Amygdala (tissue), 56 donors: ENCODE measurements at places on chromosomes 6 and 20.

DNA sequence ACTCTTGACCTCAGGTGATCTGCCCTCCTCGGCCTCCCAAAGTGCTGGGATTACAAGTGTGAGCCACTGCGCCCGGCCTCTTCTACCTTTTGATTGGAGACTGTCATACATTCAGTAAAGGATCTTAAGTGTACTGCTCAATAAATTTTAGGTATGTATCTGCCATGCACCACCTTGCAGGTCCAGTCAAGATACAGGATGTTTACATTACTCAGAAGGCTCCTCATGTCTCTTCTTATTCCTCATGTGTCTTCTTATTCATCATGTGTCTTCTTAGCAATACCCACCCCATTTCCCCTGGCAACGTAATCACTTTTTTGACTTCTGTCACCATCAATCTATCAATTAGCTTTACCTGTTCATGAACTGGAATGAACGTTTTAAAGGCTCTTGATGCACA, 7.9 kb downstream of the MEA1 start:
- DNase-seq, result no peak

GRCh38 chr6:46044881-46045617, 29.4 kb upstream of the CLIC5 start:
- DNase-seq, result no peak

DNA sequence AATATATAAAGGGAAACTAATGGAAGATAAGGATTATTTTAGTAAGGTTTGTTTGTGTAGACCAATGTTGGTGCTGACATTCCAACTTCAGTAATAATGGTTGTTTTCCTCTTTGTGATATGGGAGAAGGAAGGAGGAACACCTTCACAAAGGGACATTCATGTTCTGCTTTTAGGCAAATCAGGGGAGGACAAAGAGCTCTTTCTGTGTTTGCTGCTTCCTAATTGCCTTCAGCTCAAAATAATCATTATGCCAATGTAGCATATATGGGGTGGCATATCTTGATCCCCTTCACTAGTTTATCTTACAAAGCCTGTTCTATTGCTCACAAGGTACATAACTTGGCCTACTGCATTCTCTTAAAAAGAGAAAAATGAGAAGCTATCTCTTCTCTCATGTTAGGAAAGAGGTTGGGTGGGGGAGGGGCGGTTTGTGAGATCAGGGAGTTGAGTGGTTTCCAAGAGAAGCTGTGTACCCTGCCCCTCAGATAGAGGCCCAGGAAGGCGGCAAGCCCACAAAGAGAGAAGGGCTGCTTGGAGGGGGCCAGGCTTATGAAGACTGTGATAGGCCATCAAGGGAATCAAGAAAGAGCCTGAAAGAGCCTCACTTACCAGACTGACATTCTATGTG, 4.7 kb upstream of the ADGRG6 start:
- DNase-seq, result no peak

DNA sequence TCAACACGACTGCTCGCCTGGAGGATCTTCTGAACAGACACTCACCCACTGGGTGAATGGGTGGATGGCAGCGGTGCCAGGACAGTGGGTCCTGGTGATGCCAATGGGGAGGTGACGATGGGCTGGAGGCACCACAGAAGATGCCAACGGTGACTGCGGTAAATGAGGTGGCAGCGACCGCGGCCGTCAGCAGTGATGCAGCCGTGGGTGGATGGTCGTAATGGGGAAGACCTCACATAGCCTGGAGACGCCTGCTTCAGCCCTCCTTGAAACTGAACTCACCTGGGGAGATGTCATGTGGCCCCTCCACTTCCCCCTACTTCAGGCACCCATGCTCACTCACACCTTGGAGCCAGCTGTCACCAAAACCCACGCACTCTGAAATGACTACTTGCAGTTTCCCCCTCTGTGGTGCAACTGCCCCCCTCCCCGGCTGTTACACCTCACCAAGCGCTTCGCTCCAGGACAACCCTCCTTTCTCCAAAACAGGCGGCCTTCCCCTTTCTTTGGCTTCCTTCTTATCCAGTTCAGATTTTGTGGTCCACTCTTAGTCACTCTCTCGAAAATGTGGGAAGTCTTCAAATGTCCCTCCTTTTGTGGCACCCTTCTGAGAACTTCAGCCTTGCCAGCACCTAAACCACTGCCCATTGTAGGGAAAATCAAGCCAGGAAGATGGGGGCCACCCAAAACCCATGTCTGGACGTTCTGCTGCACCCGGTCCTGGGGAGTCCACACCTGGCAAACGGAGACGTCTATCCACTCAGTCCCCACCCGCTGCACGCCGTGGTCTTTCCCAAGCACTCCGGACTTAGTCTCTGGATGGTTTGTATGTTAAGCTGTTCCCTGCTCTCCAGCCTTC, 10.4 kb upstream of the ABHD16B start:
- DNase-seq, result no peak

GRCh38 chr20:50350510-50351249, 159.5 kb upstream of the PTPN1 start:
- no peak for DNase-seq

- DNase-seq, result no peak
Observed at GRCh38 chr6:105272786-105273185, 93.0 kb upstream of the POPDC3 start.

DNA sequence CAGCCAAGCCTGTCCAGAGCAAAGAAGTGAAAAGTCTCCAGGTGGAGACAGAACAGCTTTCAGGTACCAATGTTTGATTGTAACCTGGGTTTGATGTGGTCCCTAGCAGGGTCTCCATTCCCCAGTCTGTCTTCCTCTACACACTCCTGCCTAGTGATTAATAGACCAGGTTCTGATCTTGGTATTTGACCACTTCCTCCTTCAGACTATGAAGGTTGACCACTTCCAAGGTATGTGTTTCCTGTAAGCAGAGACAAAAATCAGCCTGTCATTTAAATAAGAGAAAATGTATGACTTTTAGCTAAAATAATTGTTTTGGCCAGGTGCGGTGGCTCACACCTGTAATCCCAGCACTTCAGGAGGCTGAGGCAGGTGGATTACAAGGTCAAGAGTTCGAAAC, 41.8 kb upstream of the TOP1 start:
- no peak for DNase-seq

GRCh38 chr20:36745927-36746659, at the start of gene NDRG3:
Gene NDRG3 (minus strand): TSS chr20:36746090. CDS start chr20:36721735, 24,355 bp downstream.
- peak; percentile 88 for DNase-seq

- DNase-seq, result no peak
Observed at GRCh38 chr6:11462742-11463397, 74.7 kb upstream of the TMEM170B start.

GRCh38 chr6:85126485-85127167, 323.3 kb upstream of the NT5E start:
- peak; percentile 5 for DNase-seq

DNA sequence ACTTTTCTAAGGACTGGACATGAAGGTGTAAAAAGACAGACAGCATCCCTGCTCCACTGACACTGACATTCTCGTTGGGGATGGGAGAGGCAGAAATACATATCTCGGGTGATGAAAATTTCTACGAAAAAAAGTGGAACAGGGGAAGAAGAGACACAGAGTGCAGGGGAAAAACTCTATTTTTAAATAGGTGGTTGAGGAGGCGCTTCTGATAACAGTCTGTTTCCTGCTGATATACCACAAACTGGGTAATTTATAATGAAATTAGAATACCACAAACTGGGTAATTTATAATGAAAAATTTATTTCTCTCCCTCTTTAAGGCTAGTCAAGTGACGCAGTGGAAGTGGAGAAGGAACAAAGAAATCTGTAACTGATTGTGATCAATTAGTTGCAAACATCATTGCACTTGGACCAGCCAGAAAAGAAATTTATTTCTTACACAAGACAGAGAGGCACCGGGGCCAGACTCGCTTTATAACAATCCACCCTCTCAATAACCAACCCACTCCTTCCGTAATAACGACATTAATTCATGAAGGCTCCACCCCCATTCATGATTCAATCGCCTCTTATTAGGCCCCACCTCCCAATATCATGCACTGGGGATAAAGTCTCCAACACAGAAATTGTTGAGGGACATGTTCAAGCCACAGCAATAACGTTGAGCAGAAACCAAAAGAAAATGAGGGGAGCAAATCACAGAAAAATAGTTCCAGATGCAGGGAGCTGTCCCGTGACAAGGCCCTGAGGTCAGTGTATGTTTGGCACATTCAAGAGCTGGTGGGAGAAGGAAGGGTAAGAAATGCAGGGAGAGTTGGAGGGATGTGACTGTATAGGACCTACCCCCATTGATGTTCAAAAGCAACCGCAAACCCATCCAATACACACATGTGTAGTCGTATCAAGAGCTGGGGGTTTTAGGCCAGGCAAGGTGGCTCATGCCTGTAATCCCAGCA, 6.6 kb upstream of the SRSF6 start:
- no peak for DNase-seq

DNA sequence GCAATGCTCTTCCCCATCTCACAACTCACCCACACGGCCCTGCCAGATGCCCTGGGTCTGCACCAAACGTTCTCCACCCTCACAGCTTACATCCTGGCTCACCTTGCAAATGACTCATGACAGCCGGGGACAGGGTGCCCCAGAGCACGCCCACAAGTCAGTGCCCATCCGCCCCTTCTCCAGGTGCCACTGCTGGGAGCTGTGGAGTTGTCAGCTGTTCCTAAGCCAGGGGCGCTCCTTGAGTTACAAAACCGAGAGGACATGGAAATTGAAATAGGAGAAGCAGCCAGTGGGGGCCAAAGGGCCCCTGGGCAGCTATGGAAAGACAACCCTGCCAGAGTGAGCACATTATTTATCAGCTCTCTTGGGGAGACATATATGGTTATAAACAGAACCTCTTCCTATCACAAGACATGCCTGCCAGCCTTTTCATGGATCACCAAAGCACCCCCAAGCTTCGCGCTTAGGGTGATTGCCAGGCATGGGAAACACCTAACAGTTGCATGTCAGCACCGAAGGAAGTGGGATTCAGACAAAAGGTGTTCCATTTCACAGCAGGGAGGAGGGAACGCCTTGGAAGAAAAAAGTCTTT, 236.8 kb downstream of the LY86 start:
- no peak for DNase-seq

DNA sequence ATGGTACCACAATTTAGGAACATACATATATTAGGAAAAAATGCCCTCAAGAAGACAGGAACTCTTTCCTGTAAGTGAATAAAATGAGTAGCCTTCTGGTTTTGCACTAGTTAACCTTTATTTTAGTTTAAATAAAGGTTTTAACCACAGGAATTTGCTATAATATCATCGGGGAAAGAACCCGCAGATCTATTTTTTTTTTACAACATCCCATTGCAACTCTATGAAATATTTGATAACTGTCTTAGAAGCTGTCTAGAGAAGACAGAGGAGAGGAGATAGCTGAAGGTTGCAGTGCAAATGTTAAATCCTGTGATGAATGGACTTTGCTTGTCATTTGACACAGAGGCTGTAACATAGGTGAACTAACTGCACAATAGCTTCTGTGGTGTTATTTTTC, 69.5 kb downstream of the TINAG start:
- no peak for DNase-seq

DNA sequence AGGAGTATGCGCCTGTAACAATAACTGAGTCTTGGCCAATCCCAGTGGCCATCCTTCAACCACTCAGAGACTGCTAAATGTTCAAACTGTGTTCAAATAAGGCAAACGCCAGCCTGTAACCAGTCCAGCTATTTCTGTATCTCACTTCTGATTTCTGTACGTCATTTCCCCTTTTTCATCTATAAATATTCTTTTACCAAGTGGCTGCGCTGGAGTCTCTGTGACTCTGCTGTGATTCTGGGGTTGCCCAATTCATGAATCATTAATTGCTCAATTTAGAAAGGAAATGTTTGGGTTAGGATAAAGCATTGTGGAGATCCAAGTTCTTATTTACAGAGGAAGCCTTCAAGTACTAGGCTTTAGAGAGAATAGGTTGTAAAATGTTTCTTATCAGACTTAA, 89.8 kb upstream of the UST start:
- DNase-seq, result no peak

- no peak for DNase-seq
Observed at GRCh38 chr6:125414507-125414906, 112.7 kb upstream of the HDDC2 start.
